ENCODE measurements at places on chromosomes 4 and X. TPM values are rescaled to one million over a fixed set of nuclear protein-coding genes. Genes with fewer than 3 reads are reported as not detected.
A peak's percentile ranks its signal among the peaks of the same experiment; 100 is the strongest.

DNA sequence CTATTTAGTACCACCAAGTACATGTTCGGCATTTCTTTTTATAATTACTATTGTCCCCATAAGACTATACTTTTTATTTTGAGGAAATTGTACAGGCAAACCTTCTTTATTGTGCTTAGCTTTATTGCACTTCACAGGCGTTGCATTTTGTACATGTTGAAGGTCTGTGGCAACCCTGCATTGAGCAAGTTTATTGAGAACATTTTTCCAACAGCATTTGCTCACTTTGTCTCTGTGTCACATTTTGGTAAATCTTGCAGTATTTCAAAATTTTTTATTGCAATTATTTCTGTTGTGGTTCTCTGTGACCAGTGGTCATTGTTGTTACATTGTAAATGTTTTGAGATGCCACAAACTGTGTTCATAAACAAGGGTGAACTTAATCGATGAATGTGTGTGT lies 10.8 kb upstream of the CXCL5 start:
- DNase-seq, result no peak
- no peak overlapping the region for H3K27ac ChIP-seq
- H3K36me3 ChIP-seq, result no peaks in the 10 kb centered on the region
- H3K4me3 ChIP-seq, result no peak overlapping the region
- H3K27me3 ChIP-seq, result no peaks in the 10 kb centered on the region
- peaks cover 3% of the 10 kb centered on the region for H3K4me1 ChIP-seq

GRCh38 chr4:54090804-54091623 lies 8.9 kb upstream of the GSX2 start:
- H3K36me3 ChIP-seq, result no peaks in the 10 kb centered on the region
- no peak overlapping the region for H3K4me3 ChIP-seq
- DNase-seq, result no peak
- H3K27me3 ChIP-seq, result peaks cover 40% of the 10 kb centered on the region
- H3K27ac ChIP-seq, result no peak overlapping the region
- no peaks in the 10 kb centered on the region for H3K4me1 ChIP-seq

GRCh38 chr4:78928835-78929234 lies 10.4 kb downstream of the PAQR3 start:
- no peak overlapping the region for H3K4me3 ChIP-seq
- no peaks in the 10 kb centered on the region for H3K4me1 ChIP-seq
- H3K27me3 ChIP-seq, result no peaks in the 10 kb centered on the region
- H3K27ac ChIP-seq, result no peak overlapping the region
- peaks cover 76% of the 10 kb centered on the region for H3K36me3 ChIP-seq
- no peak for DNase-seq

- H3K27me3 ChIP-seq, result no peaks in the 10 kb centered on the region
- no peak overlapping the region for H3K27ac ChIP-seq
- H3K4me3 ChIP-seq, result no peak overlapping the region
- H3K36me3 ChIP-seq, result no peaks in the 10 kb centered on the region
These were observed 146.9 kb downstream of the DCHS2 start for GRCh38 chr4:154344686-154345085.

- H3K4me1 ChIP-seq, result peaks cover 41% of the 10 kb centered on the region
- peaks cover 8% of the 10 kb centered on the region for H3K36me3 ChIP-seq
- no peak overlapping the region for H3K27ac ChIP-seq
- no peak for DNase-seq
- no peaks in the 10 kb centered on the region for H3K27me3 ChIP-seq
These were observed 22.7 kb downstream of the ADD1 start for GRCh38 chr4:2866160-2866861.

The AFM gene
- total RNA-seq, result 0.07 TPM

GRCh38 chr4:23144707-23145106 lies 452.0 kb downstream of the GBA3 start:
- no peak overlapping the region for H3K4me3 ChIP-seq
- H3K36me3 ChIP-seq, result no peaks in the 10 kb centered on the region
- H3K27ac ChIP-seq, result no peak overlapping the region

The CXCL1 gene
- total RNA-seq, result 0.22 TPM

DNA sequence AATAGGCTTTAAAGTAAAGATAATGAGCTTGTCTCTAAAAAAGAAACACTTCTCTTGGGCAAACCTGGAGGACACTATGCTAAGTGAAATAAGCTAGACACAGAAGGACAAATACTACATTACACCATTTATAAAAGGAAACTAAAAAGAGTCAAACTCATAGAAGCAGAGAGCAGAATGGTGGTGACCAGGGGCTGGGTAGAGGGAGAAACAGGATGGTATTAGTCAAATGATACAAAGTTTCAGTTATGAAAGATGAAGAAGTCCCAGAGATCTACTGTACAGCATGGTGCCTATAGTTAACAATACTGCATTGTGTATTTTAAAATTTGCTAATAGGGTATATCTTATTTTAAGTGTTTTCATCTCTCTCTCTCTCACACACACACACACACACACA lies 28.5 kb downstream of the ACSL4 start:
- H3K4me1 ChIP-seq, result no peaks in the 10 kb centered on the region
- 0 out of 3 replicates have a peak, but pooled peaks cover 2% of the 10 kb centered on the region for H3K36me3 ChIP-seq
- DNase-seq, result no peak
- H3K27me3 ChIP-seq, result no peaks in the 10 kb centered on the region
- H3K27ac ChIP-seq, result no peak overlapping the region

The RHOXF1 gene
- total RNA-seq, result not detected

DNA sequence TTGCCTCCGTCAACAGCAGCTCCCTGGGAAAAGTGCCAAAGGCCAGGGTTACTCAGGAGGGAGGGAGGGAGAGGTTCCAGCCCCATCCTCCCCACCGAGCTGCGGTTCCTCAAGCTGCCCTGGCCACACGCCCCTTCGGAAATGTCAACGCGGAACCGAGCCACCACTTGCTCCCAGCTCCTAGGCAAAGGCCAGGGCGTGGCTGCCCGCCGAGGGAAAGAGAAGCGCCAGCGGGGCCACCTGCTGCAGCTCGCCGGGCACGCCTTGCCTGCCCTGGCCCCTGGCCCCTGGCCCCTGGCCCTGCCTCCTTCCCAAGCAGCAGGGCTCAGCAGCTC lies 15.3 kb downstream of the SLC6A8 start:
- DNase-seq, result no peak
- no peaks in the 10 kb centered on the region for H3K4me1 ChIP-seq
- H3K36me3 ChIP-seq, result peaks cover 77% of the 10 kb centered on the region

- H3K36me3 ChIP-seq, result peaks cover 30% of the 10 kb centered on the region
- H3K4me3 ChIP-seq, result peak within 1 kb of the TSS; percentile 77
- H3K27me3 ChIP-seq, result no peaks in the 10 kb centered on the region
- DNase-seq, result peak; percentile 86
- peak within 1 kb of the TSS; percentile 79 for H3K27ac ChIP-seq
- H3K4me1 ChIP-seq, result no peaks in the 10 kb centered on the region
These were observed at the start of the genes CSAG1 and MAGEA12 for GRCh38 chrX:152733261-152733975. Gene CSAG1, minus strand, starts transcription at chrX:152733721. Its CDS starts 1,261 bp downstream, at chrX:152732460. Gene MAGEA12, plus strand, starts transcription at chrX:152733757. Its CDS starts 2,405 bp downstream, at chrX:152736162.

DNA sequence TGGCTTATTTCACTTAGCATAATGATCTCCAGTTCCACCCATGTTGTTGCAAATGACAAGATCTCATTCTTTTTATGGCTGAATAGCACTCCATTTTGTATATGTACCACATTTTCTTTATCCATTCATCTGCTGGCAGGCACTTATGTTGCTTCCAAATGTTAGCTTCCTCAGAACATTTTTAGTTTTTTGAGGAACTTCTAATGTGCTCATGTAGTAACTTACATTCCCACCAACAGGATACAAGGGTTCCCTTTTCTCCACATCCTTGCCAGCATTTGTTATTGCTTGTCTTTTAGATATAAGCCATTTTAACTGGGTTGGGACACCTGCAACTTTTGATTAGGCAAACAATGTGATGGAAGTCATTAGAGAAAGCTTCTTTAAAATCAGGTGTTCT lies 454.2 kb downstream of the NLGN4X start:
- no peaks in the 10 kb centered on the region for H3K27me3 ChIP-seq
- no peak overlapping the region for H3K4me3 ChIP-seq
- no peaks in the 10 kb centered on the region for H3K36me3 ChIP-seq
- no peak overlapping the region for H3K27ac ChIP-seq

- no peak for DNase-seq
- no peaks in the 10 kb centered on the region for H3K36me3 ChIP-seq
- H3K27ac ChIP-seq, result no peak overlapping the region
- no peak overlapping the region for H3K4me3 ChIP-seq
These were observed 15.8 kb downstream of the RPL39 start for GRCh38 chrX:119775517-119776238.

DNA sequence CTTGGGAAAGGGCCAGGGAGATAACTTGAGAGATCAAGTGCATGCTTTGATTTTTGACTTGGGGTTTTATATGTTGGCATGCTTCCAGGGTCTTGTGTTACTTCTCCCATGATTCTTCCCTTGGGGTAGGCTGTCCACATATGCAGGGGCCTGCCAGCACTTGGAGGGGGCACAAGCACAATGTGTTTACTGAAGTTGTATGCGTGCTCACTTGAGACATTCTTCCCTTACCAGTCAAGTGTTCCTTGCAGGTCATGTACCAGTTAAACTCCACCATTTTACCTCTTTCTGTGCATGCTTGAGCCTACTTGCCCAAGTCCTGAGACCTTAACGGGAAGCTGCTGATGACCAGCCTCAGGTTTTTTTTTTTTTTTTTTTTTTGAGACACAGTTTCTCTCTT lies 1880.5 kb downstream of the ARAP2 start:
- H3K4me3 ChIP-seq, result no peak overlapping the region
- no peak overlapping the region for H3K27ac ChIP-seq
- H3K36me3 ChIP-seq, result no peaks in the 10 kb centered on the region
- no peak for DNase-seq
- no peaks in the 10 kb centered on the region for H3K4me1 ChIP-seq

The NEUROG2 gene
- total RNA-seq, result not detected

GRCh38 chr4:145816091-145816490 lies 122.5 kb downstream of the ZNF827 start:
- no peaks in the 10 kb centered on the region for H3K27me3 ChIP-seq
- H3K36me3 ChIP-seq, result no peaks in the 10 kb centered on the region
- H3K27ac ChIP-seq, result no peak overlapping the region
- no peaks in the 10 kb centered on the region for H3K4me1 ChIP-seq
- DNase-seq, result no peak

- H3K27ac ChIP-seq, result no peak overlapping the region
- no peaks in the 10 kb centered on the region for H3K4me1 ChIP-seq
- no peaks in the 10 kb centered on the region for H3K27me3 ChIP-seq
- no peak overlapping the region for H3K4me3 ChIP-seq
These were observed 42.0 kb upstream of the ARSJ start for GRCh38 chr4:114021451-114021850.

DNA sequence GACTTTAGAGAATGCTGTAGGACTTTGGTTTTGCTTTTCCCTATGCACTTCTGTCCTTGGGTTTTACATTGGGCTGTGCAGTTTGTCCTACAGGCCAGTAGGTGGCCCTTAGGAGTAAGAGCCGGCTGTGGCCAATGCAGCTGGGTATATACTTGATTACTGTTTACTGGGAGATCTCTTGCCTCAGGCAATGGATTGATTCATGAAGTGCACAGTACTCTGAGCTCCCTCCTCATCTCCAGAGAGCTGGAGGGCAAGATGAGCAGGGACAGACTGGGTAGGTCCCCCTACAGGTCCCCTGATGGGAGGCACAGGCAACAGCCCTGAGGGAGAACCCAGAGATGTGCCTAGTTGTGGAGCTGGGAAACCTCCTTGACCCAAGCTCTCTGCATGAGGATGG lies 103.8 kb upstream of the QRFPR start:
- H3K4me3 ChIP-seq, result no peak overlapping the region
- no peaks in the 10 kb centered on the region for H3K4me1 ChIP-seq
- DNase-seq, result peak; percentile 36
- no peaks in the 10 kb centered on the region for H3K27me3 ChIP-seq

The APELA gene
- not detected for total RNA-seq

The ARMCX6 gene
- 24.1 TPM for total RNA-seq

DNA sequence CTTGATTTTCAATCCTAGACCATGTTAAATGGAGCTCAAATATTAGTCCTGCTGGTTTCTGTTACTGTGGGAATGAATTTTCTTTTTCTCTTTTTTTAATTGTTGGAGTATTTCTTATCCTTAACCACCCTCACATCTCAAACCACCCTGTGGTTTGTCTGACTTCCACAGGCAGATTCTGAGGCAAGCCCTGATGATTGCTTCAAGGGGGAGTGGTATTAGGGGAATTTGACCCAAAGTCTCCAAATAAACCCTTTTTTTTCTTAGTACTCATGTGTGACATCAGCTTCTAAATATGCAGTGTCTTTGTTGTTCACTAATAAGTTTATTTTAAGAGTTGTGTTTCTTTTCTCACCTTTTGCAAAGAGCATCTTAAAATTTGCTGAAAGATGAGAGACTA lies 810.3 kb downstream of the IL1RAPL1 start:
- H3K4me1 ChIP-seq, result no peaks in the 10 kb centered on the region
- no peak overlapping the region for H3K27ac ChIP-seq
- no peak for DNase-seq

GRCh38 chr4:70714079-70714887 lies 7.5 kb upstream of the RUFY3 start:
- peak; percentile 45 for DNase-seq
- peaks cover 27% of the 10 kb centered on the region for H3K4me1 ChIP-seq
- peak overlapping the region; percentile 56 for H3K27ac ChIP-seq
- no peak overlapping the region for H3K4me3 ChIP-seq
- H3K36me3 ChIP-seq, result no peaks in the 10 kb centered on the region

DNA sequence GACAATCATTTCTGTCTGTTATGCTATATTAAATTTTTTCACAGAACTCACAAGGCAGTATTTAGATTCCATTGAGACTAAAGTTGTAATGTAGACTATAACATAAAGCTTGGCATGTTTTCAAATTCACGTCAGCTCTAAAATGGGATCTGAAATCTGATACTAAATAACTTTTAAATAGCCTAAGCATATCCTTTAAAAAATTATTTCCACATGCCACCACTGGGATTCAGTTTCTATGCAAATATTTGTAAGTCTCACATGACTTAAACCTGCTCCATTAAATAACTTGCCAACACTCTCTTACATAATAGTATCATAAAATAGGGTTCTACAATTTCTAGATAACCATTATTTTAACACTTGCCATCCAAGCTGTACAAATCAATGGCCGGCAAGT lies 32.4 kb downstream of the KLHL8 start:
- no peaks in the 10 kb centered on the region for H3K4me1 ChIP-seq
- DNase-seq, result no peak
- H3K4me3 ChIP-seq, result no peak overlapping the region
- H3K36me3 ChIP-seq, result 0 out of 3 replicates have a peak, but pooled peaks cover 3% of the 10 kb centered on the region
- no peaks in the 10 kb centered on the region for H3K27me3 ChIP-seq

All from K562 (cell line).